A549 treated with AZD2906 at 1 μM for 4 hours (cell line): ENCODE measurements at places on chromosomes 4 and X. TPM values are rescaled to one million over a fixed set of nuclear protein-coding genes. Genes with fewer than 3 reads are reported as not detected.

C4orf36 gene
- total RNA-seq, result 0.77 to 1.7 TPM (median 1.4 TPM) in 5 replicates

GPRIN3 gene
- 1.1 to 1.9 TPM (median 1.7 TPM) in 5 replicates for total RNA-seq

PASD1 gene
- not detected in 5 replicates for total RNA-seq

NPY5R gene
- total RNA-seq, result 0.06 TPM in 1 of 5 replicates, not detected in the others

NALF2 gene
- 5.4 to 6.1 TPM (median 5.5 TPM) in 5 replicates for total RNA-seq

UNC5C gene
- not detected in 5 replicates for total RNA-seq

RBMXL3 gene
- total RNA-seq, result not detected in 5 replicates
